Ovary (tissue), 10 donors: ENCODE measurements at places on chromosomes 16 and 17. TPM values are rescaled to one million over a fixed set of nuclear protein-coding genes. Genes with fewer than 3 reads are reported as not detected.

- H3K4me3 ChIP-seq, result no peak overlapping the region
- no peaks in the 10 kb centered on the region for H3K36me3 ChIP-seq
- H3K4me1 ChIP-seq, result no peaks in the 10 kb centered on the region
- no peaks in the 10 kb centered on the region for H3K27me3 ChIP-seq
Observed at GRCh38 chr16:55494994-55495421, 13.9 kb upstream of the LPCAT2 start.

GRCh38 chr16:58269526-58269925, 25.3 kb downstream of the PRSS54 start:
- H3K4me1 ChIP-seq, result no peaks in the 10 kb centered on the region
- no peaks in the 10 kb centered on the region for H3K27me3 ChIP-seq
- DNase-seq, result no peak
- no peak overlapping the region for H3K27ac ChIP-seq
- no peaks in the 10 kb centered on the region for H3K36me3 ChIP-seq

- no peaks in the 10 kb centered on the region for H3K4me1 ChIP-seq
- no peak overlapping the region for H3K27ac ChIP-seq
- no peaks in the 10 kb centered on the region for H3K36me3 ChIP-seq
- no peak overlapping the region for H3K4me3 ChIP-seq
Observed at GRCh38 chr17:70929226-70929625, 759.9 kb downstream of the KCNJ2 start.

SMIM5 gene
- total RNA-seq, result 7.9 TPM

CWC25 gene
- 17.9 TPM for total RNA-seq

DNA sequence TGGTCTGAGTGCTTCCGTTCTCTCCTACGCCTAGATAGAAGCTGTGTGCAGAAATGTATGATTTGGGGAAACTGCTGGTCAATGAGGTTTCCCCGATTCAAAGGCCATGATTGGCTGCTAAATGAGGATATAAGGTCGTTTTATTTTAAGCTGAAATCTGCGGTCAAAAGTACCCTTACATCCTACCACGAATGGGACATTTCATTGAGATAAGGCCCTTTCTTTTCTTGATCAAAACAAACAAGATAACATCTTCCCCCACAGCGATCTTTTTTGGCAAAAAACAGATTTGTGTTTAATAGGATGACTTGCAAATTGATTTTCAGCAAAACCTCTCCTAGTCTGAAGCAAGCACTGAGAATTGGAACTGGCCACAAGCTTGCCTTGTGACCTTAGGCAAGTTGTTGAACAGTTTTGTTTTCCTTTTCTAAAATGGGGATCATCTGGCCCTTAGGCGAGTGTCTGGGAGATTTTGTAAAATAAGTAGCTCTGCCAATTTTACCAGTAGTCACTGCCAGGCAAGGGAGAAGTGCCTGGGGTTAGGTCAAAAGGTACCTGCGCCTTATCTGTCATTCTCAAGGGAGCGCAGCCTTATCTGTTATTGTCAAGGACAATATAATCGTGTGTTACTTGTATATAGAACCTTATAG, 635 bp downstream of the SCPEP1 start:
- H3K27me3 ChIP-seq, result no peaks in the 10 kb centered on the region
- DNase-seq, result no peak
- H3K4me1 ChIP-seq, result peaks cover 2% of the 10 kb centered on the region
- H3K36me3 ChIP-seq, result no peaks in the 10 kb centered on the region
- H3K4me3 ChIP-seq, result peak overlapping the region; percentile 56

YPEL2 gene
- total RNA-seq, result 6.6 TPM

KRTAP16-1 gene
- total RNA-seq, result not detected

TAC4 gene
- not detected for total RNA-seq

DNA sequence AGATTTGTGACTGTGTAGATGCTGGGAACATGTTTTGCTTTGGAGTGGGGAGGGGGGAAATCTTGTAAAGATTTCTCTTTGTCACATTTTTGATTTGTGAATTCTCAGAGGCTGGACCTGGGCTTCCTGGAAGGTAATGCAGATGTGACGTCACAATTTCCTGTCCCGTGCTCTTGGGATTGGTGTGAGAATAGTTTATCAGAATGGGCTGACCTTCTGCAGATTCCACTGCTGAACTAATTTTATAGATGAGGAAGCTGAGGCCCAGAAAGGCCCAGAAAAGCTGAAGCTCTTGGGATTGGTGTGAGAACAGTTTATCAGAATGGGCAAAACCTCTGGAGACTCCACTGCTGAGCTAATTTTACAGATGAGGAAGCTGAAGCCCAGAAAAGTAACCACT, 34.0 kb downstream of the HS3ST3B1 start:
- no peak for DNase-seq
- H3K4me3 ChIP-seq, result no peak overlapping the region
- H3K4me1 ChIP-seq, result peaks cover 4% of the 10 kb centered on the region

GRCh38 chr17:518047-518735, 165.6 kb upstream of the RPH3AL start:
- H3K27me3 ChIP-seq, result no peaks in the 10 kb centered on the region
- no peaks in the 10 kb centered on the region for H3K36me3 ChIP-seq
- DNase-seq, result no peak
- no peaks in the 10 kb centered on the region for H3K4me1 ChIP-seq
- H3K4me3 ChIP-seq, result no peak overlapping the region
- no peak overlapping the region for H3K27ac ChIP-seq

GJC1 gene
- total RNA-seq, result 1.3 TPM

MYH8 gene
- not detected for total RNA-seq

ATXN2L gene
- 143 TPM for total RNA-seq

DNA sequence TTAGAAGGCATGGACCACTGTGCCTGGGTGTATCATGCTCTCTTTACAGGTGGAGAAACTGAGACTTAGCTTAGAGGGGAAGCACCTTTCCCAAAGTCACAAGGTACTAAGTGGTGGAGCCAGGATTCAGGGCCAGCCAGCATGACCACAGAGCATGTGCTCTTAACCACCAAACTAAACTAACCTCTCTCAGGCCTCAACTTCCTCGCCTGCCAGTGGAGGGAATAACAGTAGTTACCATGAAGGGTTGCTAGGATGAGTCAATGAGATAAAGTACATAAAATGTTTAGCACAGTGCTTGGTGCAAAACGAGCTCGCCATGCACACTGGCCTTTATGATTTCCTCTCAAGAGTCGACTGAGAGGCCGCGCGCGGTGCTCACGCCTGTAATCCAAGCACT, 6.4 kb upstream of the MYO1C start:
- DNase-seq, result no peak
- no peaks in the 10 kb centered on the region for H3K36me3 ChIP-seq
- no peaks in the 10 kb centered on the region for H3K27me3 ChIP-seq
- no peaks in the 10 kb centered on the region for H3K4me1 ChIP-seq
- no peak overlapping the region for H3K27ac ChIP-seq
- no peak overlapping the region for H3K4me3 ChIP-seq

DNA sequence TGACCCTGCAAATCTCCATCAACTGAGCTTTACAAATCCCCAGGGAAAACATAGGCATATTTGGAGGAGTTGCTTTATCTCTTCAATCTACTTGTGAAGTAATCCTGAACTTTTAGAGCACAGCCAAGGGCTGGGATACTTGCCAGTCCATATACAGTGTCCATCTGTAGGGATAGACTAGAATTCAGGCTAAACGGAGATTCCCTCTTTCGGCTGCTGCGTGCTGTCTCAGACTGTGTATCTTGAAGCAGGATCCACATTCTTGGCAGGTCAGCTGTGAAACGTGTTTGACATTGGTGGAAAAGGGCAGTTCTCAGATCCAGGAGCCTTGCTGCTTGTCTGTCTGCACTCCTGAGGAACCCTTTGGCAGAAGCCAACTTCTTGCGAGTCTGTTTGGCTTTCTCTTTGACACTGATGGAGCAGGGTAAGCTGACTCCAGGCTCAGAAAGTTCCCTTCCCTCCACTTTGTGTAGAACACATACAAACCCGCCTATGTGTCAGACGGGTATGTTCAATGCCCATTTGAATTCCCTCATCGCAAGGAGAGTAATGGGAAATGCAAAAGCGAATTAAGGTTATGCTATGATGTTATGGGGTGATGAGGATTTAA, 221.8 kb downstream of the MAP2K4 start:
- no peaks in the 10 kb centered on the region for H3K36me3 ChIP-seq
- H3K4me3 ChIP-seq, result no peak overlapping the region
- no peak for DNase-seq
- H3K27me3 ChIP-seq, result no peaks in the 10 kb centered on the region

DNA sequence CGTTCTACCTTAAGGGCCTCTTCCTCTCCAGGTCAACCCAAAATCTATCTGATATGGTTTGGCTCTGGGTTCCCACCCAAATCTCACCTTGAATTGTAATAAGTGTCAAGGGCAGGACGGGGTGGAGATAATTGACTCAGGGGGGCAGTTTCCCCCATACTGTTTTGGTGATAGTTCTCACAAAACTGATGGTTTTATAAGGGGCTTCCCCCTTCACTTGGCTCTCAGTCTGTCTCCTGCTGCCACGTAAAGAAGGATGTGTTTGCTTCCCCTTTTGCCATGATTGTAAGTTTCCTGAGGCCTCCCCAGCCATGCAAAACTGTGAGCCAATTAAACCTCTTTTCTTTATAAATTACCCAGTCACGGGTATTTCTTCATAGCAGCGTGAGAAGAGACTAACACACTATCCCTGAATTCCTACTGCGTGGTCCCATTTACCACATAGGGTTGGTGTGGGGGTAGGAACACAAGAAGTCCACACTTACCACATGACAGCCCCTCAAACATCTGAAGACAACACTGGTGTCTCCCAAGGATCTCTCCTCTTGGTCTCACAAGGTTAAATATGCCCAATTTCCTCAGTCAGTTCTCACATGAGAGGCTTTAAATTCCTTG, 8.2 kb downstream of the COTL1 start:
- H3K4me3 ChIP-seq, result no peak overlapping the region
- H3K27me3 ChIP-seq, result no peaks in the 10 kb centered on the region
- no peak for DNase-seq
- H3K36me3 ChIP-seq, result no peaks in the 10 kb centered on the region

DNA sequence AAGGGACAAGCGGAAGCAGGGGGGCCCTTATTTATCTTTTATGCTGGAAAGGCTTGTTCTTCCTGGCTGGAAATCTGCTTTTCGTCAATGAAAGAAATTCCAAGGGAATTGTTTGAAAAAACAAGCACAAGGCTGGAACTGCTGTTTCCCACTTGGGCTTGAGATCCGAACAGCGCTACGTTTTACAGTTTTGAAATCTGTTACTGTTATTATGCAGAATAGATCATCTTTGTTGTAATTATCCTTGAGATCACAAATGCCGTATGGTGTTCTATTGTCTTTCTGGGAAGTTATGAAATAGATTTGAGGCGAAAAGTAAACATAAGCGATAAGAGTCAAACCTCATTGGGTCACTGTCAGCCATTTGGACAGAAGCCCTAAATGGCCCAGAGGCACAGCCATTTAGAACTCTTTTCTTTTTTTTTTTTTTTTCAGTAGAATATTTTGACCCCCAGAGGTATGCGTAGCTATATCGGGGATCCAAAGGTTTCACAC, 223.3 kb downstream of the IRX3 start:
- no peak for DNase-seq
- no peaks in the 10 kb centered on the region for H3K36me3 ChIP-seq
- H3K4me1 ChIP-seq, result peaks cover 1% of the 10 kb centered on the region
- H3K27ac ChIP-seq, result no peak overlapping the region
- H3K27me3 ChIP-seq, result no peaks in the 10 kb centered on the region
- no peak overlapping the region for H3K4me3 ChIP-seq

- no peaks in the 10 kb centered on the region for H3K4me1 ChIP-seq
- no peaks in the 10 kb centered on the region for H3K27me3 ChIP-seq
- H3K4me3 ChIP-seq, result no peak overlapping the region
- no peaks in the 10 kb centered on the region for H3K36me3 ChIP-seq
Observed at GRCh38 chr16:27737513-27737912, 187.6 kb downstream of the KATNIP start.

RAPGEFL1 gene
- total RNA-seq, result 5.3 TPM

GP1BA gene
- not detected for total RNA-seq
